ENCODE measurements at places on chromosomes 7 and 10. TPM values are rescaled to one million over a fixed set of nuclear protein-coding genes. Genes with fewer than 3 reads are reported as not detected.

DNA sequence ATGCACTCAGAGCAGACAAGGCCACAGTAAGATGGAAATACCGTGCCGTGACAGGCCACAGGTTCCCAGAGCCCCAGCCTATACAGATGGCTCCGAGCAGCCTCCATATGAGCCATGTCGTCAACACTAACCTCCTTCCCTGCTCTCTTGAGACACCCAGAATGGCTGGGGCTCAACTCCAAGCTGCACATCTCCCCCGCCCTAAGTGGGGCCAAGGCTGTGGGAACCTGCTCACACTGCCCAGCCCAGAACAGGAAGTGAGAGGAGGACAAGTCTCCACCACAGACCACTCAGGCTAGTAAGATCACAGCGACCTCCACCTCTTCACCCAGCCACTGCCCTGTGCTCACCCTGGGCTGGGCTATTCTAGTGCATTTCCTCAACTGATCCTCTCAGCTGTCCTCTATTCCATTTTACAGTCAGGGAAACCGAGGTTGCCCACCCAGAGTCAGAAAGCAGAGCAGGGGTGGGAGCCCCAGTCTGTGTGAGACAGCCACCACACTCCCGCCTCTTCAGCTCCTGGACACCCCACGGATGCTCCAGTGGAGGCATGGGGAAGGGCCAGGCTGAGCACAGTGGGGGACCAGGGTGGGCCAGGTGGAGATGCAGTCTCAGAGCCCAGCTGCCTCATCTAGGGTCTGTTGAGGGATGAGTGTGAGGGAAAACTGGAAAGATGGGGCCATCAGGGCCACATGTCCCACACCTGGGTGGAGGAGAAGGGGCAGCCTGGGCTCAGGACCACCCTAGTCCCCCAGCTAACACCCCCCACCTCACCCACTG lies 11.6 kb downstream of the GRID1 start:
- DNase-seq, result no peak

DNA sequence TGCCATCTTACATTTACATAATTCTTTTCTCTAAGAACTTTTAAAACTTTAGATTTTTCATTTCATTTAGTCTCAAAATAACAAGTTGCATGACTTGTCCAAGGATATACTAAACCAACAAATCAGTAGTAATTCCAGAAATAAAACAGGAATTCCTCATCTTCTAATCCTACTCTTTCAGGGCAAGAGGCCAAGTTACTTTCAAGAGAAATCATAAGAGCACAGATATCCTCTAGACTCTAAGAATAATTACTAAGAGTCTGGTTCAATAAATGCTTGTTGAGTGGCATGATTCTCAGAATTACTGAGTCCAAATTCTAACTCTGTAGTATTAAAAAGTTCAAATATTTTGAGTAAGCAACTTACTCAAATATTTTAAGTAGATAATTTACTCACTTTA lies 12.9 kb downstream of the PDZD8 start:
- no peak for DNase-seq

DNA sequence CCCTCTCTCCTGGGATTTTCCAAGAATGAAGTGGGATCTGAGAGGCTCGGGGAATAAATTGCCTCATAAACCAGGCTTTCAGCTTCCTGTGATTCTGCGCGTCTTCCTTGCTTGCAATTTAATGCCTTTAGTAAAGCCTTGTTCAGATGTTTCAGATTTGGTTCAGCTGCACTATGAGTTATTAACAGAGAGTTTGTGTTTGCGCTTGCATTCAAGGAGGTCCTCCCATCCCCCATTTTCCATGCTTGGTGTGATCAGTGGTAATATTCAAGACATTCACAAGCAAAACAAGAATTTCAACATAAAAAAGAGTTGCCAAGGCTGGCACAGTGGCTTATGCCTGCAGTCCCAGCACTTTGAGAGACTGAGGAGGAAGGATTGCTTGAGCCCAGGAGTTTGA lies 1068.9 kb downstream of the TYW1 start:
- no peak for DNase-seq

DNA sequence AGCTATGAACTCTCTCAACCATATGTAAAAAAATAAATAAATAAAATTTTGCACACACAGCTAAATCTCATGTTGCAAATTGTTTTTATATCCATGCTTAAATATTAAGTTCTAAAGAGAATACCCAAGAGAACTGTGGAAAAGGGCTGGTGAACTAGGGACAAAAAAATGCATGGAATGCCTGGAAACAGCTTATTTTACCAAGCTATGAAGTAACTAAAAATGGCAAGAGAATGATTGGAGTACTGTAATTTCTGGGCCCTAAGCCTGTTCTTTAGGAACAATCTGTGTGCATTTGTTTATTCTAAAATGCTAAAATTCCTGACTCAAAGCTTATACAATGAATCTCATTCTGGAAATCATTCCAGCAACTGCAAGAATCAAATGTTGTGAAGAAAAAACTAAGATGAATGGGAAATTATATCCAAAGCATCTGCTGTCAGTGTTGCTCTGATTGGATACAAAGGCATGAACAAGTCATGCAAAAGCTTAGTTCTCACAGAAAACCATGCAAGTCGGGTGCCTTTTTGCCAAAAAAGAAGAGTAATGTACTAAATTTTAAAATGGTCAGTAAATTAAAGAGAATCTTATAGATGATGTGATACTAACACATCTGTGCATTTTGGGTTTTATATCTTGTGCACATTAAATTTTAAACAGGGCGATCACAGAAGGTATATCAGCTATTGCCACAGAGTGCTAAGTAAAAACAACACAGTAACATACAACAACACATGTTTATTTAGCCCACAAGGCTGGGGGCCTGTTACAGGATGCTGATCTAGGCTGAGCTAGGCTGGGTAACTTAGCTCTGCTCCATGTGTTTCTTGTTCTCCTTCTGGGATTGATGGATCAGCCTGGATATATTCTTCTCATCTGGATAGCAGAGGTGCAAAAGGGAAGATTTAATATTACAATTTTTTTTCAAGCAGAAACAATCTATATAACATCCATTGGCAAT lies 453.5 kb upstream of the SEMA3A start:
- no peak for DNase-seq

- no peak for DNase-seq
Measured at GRCh38 chr10:81127931-81128330, 590.2 kb downstream of the SH2D4B start.

The TMEM176B gene
- total RNA-seq, result 70.8 TPM

The TEX47 gene
- total RNA-seq, result not detected

DNA sequence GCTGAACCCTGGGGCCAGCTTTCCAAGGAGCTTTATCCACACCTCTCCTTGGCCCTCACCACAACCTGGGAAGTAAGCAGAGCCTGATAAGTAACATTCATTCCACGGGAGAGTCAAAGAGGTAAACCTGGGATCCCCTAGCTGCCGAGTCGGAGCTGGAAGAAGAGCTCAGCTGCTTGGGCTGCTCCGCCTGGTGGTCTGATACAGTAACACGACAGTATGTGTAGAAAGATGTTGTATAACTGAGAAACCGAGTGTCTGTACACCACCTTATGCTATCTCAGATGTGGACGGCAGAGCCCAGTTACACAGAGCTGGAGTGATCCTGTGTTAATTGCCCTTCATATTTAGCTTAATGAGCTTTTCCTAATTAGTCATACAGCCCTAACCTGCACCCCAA lies 151.3 kb upstream of the KMT2E start:
- DNase-seq, result no peak

The PAPOLB gene
- 1.4 TPM for total RNA-seq

- no peak for DNase-seq
Measured at GRCh38 chr10:78217336-78217735, 183.7 kb downstream of the RPS24 start.

- peak; percentile 40 for DNase-seq
Measured at GRCh38 chr10:10824591-10825148, 193.0 kb upstream of the CELF2 start.

- no peak for DNase-seq
Measured at GRCh38 chr10:79331709-79332108, 15.6 kb upstream of the PPIF start.

GRCh38 chr10:5776881-5777197 lies 36.4 kb downstream of the GDI2 start:
- DNase-seq, result no peak

The PRPS1L1 gene
- not detected for total RNA-seq

GRCh38 chr10:71864911-71865361 lies 13.9 kb upstream of the PSAP start:
- DNase-seq, result no peak

- DNase-seq, result no peak
Measured at GRCh38 chr7:148774471-148774870, 75.8 kb downstream of the CUL1 start.

The GUSB gene
- total RNA-seq, result 29.3 TPM

GRCh38 chr7:123433665-123434064 lies 100.7 kb downstream of the IQUB start:
- no peak for DNase-seq

Data from tibial nerve (tissue), 4 donors.